ENCODE measurements at places on chromosomes 5 and 9. TPM values are rescaled to one million over a fixed set of nuclear protein-coding genes. Genes with fewer than 3 reads are reported as not detected.
A peak's percentile ranks its signal among the peaks of the same experiment; 100 is the strongest.

ADGRD2 gene
- total RNA-seq = 4.2 TPM

SMIM33 gene
- total RNA-seq = not detected

PCDHB11 gene
- total RNA-seq = 2.2 TPM

FAT2 gene
- total RNA-seq = 74.9 TPM

TICAM2 gene
- total RNA-seq = 0.98 TPM

MEIKIN gene
- total RNA-seq = not detected

NUDCD2 gene
- 4.4 TPM for total RNA-seq

MRPS30 gene
- 72.2 TPM for total RNA-seq

- peak overlapping the region; percentile 93 for H3K27ac ChIP-seq
- H3K4me3 ChIP-seq = peak overlapping the region; percentile 97
- no peaks in the 10 kb centered on the region for H3K27me3 ChIP-seq
- DNase-seq = no peak
These were observed 761 bp downstream of the CCT5 start for GRCh38 chr5:10250806-10251276.

GRCh38 chr5:61784341-61784740 is 452.3 kb downstream of the ZSWIM6 start:
- no peak for DNase-seq
- no peaks in the 10 kb centered on the region for H3K36me3 ChIP-seq
- no peak overlapping the region for H3K4me3 ChIP-seq
- H3K27me3 ChIP-seq = no peaks in the 10 kb centered on the region
- no peaks in the 10 kb centered on the region for H3K4me1 ChIP-seq

DNA sequence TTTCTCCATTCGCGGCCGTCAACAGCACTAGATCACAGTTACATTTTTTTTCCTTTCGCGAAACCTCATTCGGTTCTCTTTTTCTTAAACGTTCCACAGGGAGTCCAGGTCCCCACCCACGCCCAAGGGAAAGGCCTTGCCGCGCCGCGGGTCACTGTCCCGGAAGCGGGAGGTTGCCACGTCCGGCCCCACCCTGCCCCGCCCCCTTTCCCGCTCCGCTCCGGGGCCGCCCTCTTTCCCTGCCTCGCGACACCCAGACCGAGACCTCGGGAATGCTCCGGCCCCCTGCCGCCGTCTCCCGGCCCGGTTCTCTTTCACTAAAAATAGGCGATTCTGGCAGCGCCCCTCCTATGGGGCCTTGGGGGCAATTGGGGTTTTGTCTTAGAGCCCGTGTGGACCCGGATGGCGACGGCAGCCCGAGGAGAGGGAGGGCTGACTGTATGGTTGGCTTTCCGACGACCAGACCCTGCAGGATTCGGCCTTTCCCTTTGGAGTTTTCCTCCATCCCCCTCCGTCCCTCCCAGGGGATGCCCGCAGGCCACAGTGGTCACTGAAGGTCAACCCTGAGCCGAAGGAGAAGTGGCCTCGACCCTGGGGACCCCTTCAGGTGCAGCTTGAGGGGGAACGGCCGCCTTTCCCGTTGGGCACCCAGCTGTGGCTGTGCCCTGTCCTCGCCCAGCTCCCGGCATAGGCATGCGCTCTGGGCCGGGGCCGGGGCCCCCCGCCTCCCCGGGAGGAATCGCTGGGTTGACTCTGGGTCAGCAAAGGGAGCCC is 2.8 kb upstream of the RACK1 start:
- no peaks in the 10 kb centered on the region for H3K27me3 ChIP-seq
- peaks cover 80% of the 10 kb centered on the region for H3K4me1 ChIP-seq
- peak overlapping the region; percentile 95 for H3K27ac ChIP-seq
- H3K36me3 ChIP-seq = peaks cover 8% of the 10 kb centered on the region
- no peak for DNase-seq

DNA sequence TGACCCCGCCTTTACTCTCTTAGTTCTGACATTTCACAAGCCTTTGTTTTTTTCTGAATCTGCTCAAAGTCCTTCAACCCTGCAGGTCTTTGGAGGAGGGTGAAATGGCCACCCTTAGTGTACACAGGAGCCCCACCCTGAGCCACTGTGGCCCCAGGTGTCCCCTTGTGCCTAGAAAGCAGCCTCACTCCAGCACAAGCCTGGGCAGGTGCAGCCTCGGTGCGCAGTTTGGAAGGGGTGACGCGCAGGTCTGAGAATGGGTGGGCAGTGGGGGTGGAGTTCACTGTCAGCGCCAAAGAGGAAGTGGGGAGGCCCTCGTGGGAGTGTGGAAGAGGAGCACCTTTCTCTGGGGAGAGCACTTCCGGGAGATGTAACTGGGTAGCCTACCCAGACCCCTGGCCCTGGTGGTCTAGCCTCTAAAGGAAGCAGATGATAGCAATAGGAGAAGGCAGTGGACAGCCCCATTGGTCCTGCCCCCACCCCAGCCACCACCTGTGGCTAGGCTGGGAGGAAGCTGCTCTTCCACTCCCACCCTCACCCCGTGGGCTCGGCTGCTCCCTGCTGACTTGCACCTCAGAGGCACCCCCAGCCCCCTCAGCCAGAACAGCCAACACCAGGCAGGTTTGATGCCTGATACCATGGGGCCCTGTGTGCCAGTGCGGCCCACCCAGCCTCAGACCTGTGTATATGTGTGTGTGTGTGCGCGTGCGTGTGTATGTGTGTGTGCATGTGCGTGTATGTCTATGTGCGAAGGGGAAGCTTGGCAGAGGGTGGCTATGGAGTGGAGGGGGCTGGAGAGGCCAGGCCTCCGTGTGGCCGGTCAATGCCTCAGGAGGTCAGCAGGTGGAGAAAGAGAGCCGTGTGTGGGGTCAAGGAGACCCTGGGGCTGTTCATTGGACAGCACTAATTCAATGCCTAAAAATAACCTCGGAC is 16.8 kb upstream of the DAB2IP start:
- no peaks in the 10 kb centered on the region for H3K36me3 ChIP-seq
- H3K4me3 ChIP-seq = no peak overlapping the region
- H3K27me3 ChIP-seq = no peaks in the 10 kb centered on the region
- DNase-seq = no peak
- peaks cover 49% of the 10 kb centered on the region for H3K4me1 ChIP-seq

GRCh38 chr9:91897201-91897600 is 52.8 kb downstream of the ROR2 start:
- no peak overlapping the region for H3K4me3 ChIP-seq
- H3K4me1 ChIP-seq = peaks cover 80% of the 10 kb centered on the region
- no peak for DNase-seq
- H3K27ac ChIP-seq = peak overlapping the region; percentile 17
- no peaks in the 10 kb centered on the region for H3K27me3 ChIP-seq

GRCh38 chr9:33166231-33167083 is 679 bp downstream of the B4GALT1 start:
- H3K36me3 ChIP-seq = no peaks in the 10 kb centered on the region
- DNase-seq = peak; percentile 91
- H3K4me3 ChIP-seq = peak overlapping the region; percentile 91
- peaks cover 55% of the 10 kb centered on the region for H3K4me1 ChIP-seq
- H3K27me3 ChIP-seq = no peaks in the 10 kb centered on the region
- H3K27ac ChIP-seq = peak overlapping the region; percentile 98

DNA sequence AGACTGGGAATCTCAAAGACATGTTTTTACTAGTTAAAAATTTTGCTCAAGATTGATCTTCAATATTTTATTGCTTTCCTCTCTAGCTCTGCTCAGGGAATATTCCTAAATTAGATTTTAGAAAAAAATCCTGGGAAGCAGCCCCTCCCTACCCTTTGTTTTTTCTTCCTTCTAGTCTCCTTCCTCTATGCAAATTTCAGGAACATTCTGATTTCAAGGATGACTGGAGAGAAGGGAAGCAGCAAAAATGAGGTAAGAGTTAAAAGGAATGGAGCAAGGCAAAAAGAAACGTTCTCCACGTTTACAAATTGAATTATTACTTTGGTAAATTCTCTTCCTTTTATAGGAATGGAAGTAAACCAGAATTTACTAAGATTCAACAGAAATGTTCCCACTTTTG is 493.4 kb upstream of the TUSC1 start:
- no peaks in the 10 kb centered on the region for H3K27me3 ChIP-seq
- H3K27ac ChIP-seq = no peak overlapping the region

- no peak for DNase-seq
- H3K36me3 ChIP-seq = no peaks in the 10 kb centered on the region
- no peak overlapping the region for H3K27ac ChIP-seq
- no peaks in the 10 kb centered on the region for H3K27me3 ChIP-seq
- H3K4me3 ChIP-seq = no peak overlapping the region
- no peaks in the 10 kb centered on the region for H3K4me1 ChIP-seq
These were observed 73.5 kb downstream of the PPP2R2B start for GRCh38 chr5:146805081-146805480.

DNA sequence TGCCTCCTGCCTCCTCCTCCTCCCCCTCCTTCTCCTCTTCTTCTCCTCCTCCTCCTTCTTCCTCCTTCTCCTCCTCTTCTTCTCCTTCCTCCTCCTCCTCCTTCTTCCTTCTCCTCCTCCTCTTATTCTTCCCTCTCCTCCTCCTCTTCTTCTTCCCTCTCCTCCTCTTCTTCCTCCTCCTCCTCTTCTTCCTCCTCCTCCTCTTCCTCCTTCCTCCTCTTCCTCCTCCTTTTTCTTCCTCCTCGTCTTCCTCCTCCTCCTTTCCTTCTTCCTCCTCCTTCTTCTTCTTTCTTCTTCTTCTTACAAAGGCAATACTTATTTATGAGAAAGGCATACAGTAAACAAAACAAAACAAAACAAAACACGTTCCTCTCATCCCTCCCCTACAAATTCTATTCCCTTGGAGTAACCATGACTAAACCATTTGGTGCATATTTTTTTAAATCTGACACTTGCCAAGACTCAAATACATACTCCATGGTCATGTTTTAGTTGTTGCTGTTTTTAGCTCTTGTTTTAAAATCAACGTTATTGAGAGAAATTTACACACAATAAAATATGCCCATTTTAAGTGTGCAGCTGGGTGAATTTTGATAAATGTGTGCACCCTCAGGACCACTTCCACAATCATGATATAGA is 135.6 kb downstream of the FOXD1 start:
- no peak overlapping the region for H3K27ac ChIP-seq
- no peaks in the 10 kb centered on the region for H3K27me3 ChIP-seq
- DNase-seq = no peak

DNA sequence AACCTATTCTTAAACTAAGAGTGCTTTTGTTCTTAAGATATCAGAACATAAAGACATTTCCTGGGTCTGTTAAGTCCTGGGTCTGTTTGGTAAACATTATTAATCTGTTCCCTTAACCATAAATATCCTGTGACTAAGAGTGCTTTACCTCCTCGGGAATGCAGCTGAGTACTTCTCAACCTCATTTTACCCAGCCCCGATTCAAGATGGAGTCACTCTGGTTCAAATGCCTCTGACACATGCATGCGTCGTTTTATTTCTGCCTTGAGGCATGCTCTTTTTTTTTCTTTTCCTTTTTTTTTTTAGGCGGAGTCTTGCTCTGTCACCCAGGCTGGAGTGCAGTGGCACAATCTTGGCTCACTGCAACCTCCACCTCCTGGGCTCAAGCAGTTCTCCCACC is 39.8 kb upstream of the FBXL17 start:
- H3K4me3 ChIP-seq = no peak overlapping the region
- no peak for DNase-seq
- H3K4me1 ChIP-seq = no peaks in the 10 kb centered on the region
- H3K36me3 ChIP-seq = no peaks in the 10 kb centered on the region
- no peak overlapping the region for H3K27ac ChIP-seq
- no peaks in the 10 kb centered on the region for H3K27me3 ChIP-seq

- H3K36me3 ChIP-seq = no peaks in the 10 kb centered on the region
- peak; percentile 93 for DNase-seq
- no peak overlapping the region for H3K4me3 ChIP-seq
- peaks cover 64% of the 10 kb centered on the region for H3K4me1 ChIP-seq
- H3K27me3 ChIP-seq = no peaks in the 10 kb centered on the region
- H3K27ac ChIP-seq = peak overlapping the region; percentile 86
These were observed 4.9 kb downstream of the SMIM3 start for GRCh38 chr5:150783422-150783928.

GRCh38 chr9:87305151-87305550 is 192.5 kb upstream of the DAPK1 start:
- no peaks in the 10 kb centered on the region for H3K4me1 ChIP-seq
- H3K36me3 ChIP-seq = no peaks in the 10 kb centered on the region
- H3K4me3 ChIP-seq = no peak overlapping the region
- H3K27ac ChIP-seq = no peak overlapping the region

DNA sequence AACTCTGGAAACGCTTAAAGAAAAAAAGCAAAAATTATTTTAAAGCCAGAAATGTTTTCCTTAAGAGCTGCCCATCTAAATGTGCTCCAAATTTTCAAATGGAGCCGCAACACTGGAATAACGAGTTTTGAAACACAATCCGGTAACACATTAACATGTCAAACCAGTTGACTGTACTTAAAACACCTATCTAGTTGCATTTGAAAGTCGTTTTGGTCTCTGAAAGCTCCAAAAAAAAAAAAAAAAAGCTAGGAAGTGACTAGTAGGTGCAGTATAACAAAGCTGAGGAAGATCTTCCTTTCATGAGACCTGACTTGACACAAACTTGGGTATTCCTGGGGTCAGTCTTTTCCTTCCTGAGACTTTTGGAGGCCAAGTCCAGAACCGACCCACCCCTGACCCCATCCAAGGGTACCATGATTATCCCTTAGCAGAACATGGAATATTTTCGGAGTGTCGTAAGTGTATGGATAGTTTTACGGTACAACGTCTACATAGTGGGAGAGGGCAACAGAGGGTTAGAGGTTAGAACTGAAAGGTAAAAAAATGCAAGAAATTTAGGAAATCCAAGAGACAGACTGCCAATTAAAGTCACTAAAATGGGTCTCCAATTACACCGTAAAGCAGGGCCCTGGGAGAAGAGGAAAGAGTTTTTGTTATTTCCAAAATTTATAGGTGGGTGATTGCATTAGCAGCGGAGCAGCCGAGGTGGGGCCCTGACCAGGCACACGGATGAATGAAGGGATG is 812 bp downstream of the CETN3 start:
- DNase-seq = no peak
- H3K27me3 ChIP-seq = no peaks in the 10 kb centered on the region
- H3K27ac ChIP-seq = peak overlapping the region; percentile 91

DNA sequence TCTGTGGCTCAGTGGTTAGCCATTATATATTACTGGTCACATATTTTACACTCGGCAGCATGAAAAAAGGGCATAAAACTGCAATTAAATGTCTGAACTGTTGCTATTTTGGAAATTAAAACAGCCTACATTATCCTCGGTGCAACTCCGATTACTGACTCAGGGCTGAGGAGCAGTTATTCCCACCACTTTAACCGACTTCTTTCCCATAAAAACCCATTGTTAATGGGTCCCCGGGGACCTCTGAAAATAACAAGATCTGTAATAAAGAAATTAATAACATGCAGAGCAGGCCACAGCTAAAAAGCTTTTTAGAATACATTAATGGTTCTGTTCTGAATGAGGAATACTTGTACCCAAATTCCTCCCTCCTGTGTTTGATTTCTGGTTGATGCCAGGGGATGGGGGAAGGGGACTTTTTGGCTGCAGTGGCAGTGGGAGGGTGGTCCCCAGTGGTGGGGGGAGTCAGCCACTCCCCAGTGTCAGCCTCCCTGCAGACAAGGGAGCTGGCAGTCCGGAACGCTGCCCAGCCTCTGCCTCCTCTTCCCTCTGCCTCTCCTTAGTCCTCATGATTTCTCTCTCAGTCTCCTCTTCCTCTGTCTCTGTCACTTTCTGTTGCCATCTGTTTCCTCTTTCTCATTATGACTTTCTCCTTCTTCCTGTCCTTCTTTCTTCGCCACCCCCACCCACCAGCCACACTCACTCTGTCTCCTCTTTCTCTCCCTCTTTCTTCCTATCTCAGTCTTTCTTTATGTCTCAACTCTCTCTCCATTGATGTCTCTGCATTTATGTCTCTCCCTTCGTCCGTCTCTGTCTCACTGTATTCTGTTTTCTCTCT is 59.0 kb upstream of the ZBTB43 start:
- H3K4me1 ChIP-seq = no peaks in the 10 kb centered on the region
- H3K27me3 ChIP-seq = no peaks in the 10 kb centered on the region
- H3K4me3 ChIP-seq = no peak overlapping the region
- no peak for DNase-seq
- H3K27ac ChIP-seq = no peak overlapping the region
